Esophagus squamous epithelium (tissue), 5 donors: ENCODE measurements at places on chromosomes 5 and 9.

GRCh38 chr9:136861874-136862457 lies 4.1 kb downstream of the EDF1 start:
- DNase-seq, result no peak

- no peak for DNase-seq
These were observed 171.3 kb downstream of the GDNF start for GRCh38 chr5:37668524-37669047.

GRCh38 chr5:174317256-174317894 lies 271.9 kb downstream of the NSG2 start:
- DNase-seq, result no peak

GRCh38 chr9:97387936-97388684 lies 23.8 kb upstream of the TDRD7 start:
- DNase-seq, result no peak

- DNase-seq, result no peak
These were observed 1.1 kb downstream of the PRUNE2 start for GRCh38 chr9:76904661-76905457.

GRCh38 chr9:137813167-137813566 lies 64.4 kb upstream of the CACNA1B start:
- no peak for DNase-seq

GRCh38 chr5:5456858-5457257 lies 34.4 kb downstream of the ICE1 start:
- DNase-seq, result no peak

DNA sequence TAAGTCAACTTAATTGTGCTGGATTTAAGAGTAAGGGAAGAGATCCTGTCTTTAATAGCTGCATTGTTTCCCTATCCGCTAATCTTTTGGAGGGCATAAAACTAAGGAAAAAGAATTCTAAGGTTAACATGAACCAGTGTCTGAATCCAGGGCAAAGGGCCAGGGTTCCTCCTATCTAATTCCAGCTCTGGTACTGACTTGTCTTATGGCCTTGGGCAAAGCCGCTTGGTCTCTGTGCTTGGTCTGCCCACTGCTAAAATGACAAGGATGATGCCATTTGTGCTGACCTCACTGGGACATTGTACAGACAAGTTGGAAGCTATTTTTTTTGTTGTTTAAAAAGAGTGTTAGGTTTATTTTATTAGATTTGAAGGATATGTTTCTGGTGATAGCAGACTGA lies 334.7 kb upstream of the PIK3R1 start:
- DNase-seq, result no peak

GRCh38 chr9:14750821-14751220 lies 28.3 kb upstream of the CER1 start:
- no peak for DNase-seq

DNA sequence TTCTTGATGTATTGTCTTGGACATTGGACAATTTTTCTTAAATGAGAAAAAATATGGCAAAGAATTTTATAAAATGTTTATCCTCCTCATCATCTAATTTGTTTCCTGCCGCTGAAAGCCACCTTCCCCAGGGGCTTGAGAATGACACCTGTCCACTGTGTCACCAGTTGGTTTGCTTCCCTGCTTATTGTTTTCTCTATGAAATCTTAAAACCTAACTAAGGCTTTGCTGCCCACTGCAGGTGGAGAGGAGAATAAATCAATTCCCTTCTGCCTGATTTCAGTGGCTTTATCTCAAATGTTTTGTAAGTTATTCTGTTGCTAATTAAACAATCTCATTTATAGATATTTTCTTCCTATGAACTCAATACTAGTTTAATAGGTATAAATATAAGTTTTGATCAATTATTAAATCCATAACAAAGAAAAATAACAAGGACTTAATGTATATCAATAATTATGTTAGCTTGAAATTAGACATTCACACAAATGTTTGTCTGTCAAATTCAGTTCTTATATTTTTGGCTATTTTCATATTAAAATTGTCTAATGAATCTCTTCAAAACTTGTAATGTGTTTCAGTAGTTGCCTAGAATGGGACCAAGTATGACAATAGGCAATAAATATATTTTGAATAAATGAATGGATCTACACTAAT lies 822.5 kb downstream of the PTPRD start:
- no peak for DNase-seq

GRCh38 chr5:62948301-62948700 lies 369.7 kb downstream of the LRRC70 start:
- DNase-seq, result no peak

DNA sequence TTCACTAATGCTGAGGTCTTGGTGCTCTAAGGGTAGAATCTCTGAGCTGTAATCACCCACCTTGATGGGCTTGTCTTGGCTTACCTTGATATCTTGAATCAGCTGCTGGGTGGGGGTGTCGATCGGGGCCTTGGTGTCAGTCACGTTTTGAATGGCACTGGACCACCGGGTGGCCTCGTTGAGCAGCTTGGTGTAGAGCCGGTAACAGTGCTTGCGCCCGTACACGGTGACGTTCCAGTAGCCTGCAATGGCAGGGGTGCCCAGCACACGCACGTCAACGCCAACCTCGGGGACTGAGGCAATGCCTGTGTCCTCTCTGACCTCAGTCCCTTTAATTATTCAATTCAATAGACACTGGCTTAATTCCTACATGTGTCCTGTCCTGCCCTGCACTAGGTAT lies 63.1 kb upstream of the RETREG1 start:
- no peak for DNase-seq

DNA sequence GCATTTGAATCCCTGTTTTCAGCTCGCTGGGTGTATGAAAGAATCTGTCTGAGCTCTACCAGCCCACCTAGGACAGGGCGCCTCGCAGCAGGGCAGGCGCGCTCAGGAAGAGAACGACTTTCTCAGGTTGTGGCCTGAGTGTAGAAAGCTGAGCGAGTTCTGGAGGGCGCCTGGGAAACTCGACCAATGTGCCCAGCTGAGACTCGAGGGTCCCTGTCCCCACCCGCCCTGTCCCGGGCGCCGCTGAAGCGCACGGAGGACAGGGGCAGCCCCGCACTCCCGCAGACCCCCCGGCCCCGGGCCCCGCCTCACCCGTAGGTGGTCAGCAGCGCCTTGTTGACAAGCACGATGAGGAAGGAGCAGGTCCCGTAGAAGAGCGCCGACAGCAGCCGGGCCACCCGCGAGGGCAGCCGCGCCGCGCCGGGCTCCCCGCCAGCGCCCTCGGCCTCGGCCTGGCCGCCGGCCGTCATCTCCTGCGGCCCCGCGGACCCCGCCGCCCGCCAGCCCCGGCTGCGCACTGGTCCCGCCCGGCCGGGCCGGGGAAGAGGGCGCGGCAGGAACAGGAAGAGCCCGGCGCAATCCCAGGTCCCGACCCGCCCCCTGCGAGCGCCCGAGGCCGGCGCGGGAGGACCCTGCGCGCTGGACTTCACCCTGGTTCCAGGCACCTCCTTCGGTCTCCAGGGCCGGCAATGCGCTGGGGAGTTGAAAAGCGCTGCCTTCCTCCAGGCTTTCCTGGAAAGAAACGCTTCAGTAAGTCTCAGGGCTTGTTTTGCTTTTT lies at the start of gene SLC35D2:
Gene SLC35D2, minus strand, starts transcription at position 547 of the 778 bp plus-strand sequence. Its CDS starts 77 bp downstream, at position 470.
- DNase-seq, result no peak

DNA sequence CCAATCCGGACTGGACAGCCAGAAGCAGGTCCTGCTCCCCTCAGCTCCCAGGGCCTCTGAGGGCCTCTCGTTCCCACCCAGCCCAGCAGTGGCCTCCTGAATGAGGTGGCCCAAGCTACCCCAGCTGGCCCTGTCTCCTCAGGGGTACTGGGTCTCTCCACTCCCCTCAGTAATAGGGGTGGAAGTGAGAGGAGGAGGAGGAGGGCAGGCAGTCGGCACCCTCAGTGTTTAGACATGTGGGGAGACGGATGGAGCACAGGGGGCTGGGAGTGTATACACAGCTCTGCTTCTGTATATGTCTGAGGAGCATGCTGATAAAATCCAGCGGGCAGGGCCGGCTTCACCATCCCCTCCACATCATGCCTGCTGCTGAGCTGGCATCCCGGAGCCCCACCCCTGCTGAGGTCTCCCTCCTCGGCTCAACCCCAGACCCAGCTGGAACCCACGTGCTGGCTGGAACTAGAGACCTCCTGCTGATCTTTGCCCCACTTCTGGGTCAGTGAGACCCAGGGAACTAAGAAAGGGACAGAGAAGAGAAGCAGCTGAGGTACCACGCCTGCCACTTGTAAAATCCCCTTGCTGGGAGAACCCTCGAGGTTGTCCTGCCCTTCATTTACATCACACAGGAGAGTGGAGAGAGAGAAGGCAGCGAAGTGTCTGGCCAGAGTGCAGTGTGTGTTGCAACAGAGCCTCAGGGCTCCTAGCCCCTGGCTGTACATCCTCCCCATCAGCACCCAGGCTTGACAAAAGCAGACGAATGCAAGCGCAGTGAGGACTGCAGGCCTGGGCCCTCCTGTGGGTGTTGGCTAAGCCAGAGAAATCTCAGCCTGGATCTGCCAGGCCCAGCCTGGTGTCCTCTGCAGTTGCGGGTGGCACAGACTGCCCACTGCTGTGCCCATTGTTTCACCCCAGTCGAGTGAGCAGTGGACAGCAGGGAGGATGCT lies 77.5 kb downstream of the PSD2 start:
- no peak for DNase-seq

- no peak for DNase-seq
These were observed 6.4 kb downstream of the HOMER1 start for GRCh38 chr5:79507251-79508205.

- DNase-seq, result no peak
These were observed 37.7 kb downstream of the PCDHAC2 start for GRCh38 chr5:141003791-141004611.

DNA sequence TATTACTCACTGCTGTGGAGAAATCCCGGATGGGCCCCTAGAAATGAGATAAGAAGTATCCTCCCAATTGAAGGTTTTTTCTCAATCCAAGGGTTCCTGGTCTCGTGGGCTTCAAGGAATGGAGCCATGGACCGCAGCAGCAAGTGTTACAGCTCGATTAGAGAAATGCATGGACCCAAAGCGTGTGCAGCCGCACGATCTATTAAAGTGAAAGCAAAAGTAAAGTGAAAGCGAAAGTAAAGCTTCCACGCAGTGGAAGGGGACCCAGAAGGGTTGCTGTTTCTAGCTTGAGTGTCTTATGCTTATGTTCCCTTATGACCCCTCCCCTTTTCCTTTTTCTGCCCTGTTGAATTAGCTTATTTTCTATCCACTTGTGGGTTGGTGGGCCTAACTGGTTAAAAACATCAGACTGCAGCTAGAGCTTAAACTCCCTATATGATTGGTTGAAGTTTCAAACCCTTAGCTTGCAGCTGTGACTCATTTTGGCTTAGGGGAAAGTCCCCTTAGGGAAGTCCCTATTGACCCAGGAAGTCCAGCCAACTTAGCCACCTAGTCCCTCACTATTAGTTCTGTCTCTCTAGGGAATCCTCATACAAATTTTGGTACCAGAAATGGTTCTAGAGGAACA lies 1111.8 kb downstream of the TAF11L14 start:
- no peak for DNase-seq

DNA sequence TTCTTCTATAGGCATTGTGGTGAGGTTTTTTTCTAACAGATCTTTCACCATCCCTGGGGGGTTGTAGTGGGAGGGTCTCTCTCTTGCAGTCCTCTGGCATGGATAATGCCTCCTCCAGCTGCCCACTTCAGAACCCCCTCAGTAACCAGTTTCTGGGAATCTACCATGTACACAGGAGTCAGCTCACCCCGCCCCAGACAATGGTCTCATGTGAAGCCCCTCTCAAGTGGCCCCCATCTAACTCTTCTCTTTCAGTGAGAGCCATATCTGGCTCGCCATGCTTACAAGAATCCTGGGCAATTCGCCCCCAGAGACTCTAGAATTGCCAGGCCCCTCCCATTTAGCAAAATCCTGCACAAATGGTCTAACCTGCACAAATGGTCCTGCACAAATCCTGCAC lies 144.4 kb upstream of the FSTL4 start:
- DNase-seq, result no peak

DNA sequence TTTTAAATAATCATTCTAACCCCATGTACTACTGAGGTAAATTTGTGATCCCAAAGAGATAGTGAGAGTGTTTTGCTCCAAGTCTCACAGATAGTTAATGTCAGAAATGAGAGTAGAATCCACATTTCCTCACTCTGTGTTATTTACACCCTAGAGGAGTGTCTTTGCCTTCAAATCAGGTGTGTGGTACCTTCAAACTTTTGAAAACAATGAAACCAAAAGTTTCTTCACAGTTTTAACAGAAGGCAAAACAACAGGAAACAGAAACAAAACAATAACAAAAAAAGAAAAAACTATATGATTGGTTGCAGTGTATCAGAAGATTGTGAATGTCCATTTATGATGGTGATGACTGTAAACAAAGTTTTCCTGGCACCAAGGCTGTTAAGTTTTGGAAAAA lies 85.9 kb downstream of the ERBIN start:
- DNase-seq, result no peak

- no peak for DNase-seq
These were observed 61.3 kb upstream of the MOCS2 start for GRCh38 chr5:53170746-53171349.

- no peak for DNase-seq
These were observed 727 bp upstream of the DNAJA1 start for GRCh38 chr9:33024126-33024965.

DNA sequence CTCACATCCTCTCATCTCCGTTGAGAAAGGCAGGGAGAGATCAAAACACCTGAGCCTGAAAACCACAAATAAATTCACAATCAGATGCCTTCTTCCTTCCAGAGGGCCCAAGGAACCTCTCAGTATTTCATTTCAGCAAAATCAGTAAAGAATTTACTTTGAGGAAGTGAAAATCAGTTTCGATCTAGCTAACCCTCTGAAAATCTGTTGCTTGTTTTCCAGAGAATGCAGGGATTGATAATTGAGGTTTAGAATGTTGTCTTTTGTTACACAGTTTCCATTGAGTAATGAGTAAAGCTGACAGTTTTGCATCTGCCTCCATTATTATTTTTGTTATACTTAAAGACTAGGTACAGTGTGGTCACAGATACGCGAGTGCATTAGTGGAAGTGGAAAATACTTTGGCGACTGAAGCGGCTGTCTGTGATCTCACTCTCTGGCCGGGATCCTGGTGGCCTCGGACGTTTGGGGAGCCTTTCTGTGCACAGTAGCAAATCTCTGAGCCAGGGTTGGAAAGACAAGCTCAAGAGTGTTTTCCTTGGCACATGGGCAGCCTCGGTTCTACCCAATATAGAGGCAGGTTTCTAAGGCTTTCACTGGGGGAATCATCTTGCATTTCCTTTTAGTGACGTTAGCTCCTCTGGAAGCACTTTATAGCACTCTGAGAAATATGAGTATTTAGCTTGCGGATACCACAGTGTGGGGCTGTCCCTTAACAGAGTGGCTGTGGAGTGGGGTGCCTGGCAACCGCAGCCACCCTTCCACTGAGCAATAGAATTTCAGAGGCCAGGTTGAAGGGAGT lies 32.2 kb upstream of the ANGPTL2 start:
- DNase-seq, result no peak

DNA sequence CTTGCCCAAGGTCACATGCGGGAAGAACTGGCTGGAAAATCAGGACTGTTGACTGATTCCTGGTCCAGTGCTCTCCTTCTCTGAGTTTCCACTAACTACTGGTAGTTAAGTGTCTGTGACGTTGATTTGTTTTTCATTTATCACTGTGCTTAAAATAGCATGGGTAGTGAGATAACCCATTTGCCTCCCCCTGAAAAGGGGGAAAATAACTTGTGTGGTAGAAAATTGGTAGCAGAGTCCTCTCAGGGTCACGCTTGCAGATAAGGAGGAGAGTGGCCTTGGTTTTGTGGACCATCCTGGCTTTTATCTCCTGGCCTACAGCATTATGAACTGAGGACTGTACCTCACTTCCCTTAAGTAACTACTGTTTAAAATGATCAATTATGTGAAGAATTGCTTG lies 10.9 kb downstream of the FUBP3 start:
- no peak for DNase-seq

- DNase-seq, result no peak
These were observed 20.7 kb upstream of the CTSV start for GRCh38 chr9:97059626-97060025.
